Lower lobe of right lung (tissue), 2 donors: ENCODE measurements at places on chromosomes 4 and X. TPM values are rescaled to one million over a fixed set of nuclear protein-coding genes. Genes with fewer than 3 reads are reported as not detected.

DNA sequence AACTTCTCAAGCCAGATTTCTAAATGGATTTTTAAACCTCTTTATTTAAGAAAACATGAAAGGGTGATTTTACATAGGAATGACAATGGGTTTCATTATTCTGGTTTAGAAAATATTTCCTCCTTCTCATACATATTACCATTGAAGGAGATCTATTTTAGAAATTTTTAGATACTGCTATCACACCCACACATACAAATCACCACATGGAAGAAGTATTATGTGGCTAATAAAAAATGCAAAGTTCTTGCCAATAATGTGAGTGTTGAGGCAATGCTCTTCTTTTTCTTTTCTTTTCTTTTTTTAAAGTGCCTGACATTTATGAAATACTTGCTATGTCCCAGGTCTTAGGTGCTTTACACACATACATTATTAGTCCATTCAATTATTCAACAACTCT is 6.8 kb downstream of the STAP1 start:
- no peak overlapping the region for H3K27ac ChIP-seq
- no peak for DNase-seq
- no peaks in the 10 kb centered on the region for H3K27me3 ChIP-seq
- no peak overlapping the region for H3K4me3 ChIP-seq
- H3K36me3 ChIP-seq, result no peaks in the 10 kb centered on the region
- H3K4me1 ChIP-seq, result no peaks in the 10 kb centered on the region

DNA sequence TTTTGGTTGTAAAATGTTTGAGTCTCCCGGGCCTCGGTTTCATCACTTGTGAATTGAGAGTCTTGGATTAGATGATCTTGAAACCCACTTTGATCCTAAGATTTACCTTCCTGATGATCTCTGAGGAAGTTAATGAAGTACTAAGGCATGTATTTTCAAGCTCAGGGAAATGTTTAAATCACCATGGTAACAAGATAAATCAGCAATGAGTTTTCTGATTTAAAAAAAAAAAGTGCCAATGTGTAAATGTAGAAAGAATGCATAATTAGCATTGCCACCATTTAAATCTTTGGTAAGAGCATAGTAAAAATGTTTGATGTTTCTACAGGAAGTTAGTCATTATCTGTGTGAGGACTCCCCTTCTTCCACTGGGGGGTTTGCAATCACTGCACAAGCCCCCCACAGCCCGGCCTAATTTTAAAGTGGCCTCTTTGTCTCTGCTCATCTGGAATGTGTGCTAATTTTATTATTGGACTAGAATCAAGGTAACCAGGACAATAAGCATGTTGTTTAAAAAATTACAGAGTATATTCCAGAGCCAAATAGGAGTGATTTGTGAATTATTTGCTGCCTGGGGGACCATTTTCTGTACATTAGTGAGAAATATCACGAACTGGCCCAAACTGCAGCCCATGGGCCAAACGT is 93.6 kb downstream of the SLC34A2 start:
- no peak for DNase-seq
- H3K27ac ChIP-seq, result no peak overlapping the region
- no peaks in the 10 kb centered on the region for H3K4me1 ChIP-seq
- H3K36me3 ChIP-seq, result peaks cover 25% of the 10 kb centered on the region
- no peak overlapping the region for H3K4me3 ChIP-seq

DNA sequence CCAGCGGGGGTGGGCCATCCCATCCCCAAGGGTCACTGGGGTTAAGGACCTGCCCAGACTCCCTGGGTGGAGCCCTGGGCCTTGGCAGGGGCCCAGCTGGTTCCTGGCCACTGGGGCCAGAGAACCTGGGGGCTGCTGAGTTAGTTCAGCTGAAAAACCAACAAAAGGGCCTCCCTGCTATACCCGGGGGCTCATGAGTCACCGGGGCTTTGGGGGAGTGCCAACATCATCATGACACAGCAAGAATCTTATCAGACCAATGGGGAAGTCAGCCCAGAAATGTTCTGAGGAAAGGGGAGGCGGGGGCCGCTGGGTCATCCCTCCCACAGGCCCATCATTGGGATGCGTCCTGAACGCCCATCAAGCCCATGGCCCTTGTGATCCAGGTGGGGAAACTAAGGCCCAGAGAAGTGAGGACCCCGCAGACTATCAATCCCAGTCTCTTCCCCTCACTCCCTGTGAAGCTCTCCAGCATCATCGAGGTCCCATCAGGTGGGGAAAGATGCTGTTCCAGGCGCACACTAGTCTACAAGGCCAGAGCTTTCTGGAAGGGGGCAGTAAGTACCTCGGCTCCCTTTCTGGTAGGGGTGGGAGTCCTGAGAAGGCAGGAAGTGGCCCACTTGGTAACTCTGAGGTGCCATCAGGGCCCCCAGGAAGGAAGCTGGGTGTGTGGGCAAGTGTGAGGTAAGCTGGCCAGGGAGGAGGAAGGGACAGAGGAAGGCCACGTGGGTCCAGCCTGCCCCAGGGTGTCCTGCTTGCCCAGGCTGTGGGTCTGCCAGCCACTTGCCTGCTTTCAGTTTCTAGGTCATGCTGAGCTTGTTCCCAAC is 4.5 kb downstream of the G6PD start:
- H3K4me3 ChIP-seq, result peak overlapping the region; percentile 14
- H3K4me1 ChIP-seq, result peaks cover 39% of the 10 kb centered on the region

DNA sequence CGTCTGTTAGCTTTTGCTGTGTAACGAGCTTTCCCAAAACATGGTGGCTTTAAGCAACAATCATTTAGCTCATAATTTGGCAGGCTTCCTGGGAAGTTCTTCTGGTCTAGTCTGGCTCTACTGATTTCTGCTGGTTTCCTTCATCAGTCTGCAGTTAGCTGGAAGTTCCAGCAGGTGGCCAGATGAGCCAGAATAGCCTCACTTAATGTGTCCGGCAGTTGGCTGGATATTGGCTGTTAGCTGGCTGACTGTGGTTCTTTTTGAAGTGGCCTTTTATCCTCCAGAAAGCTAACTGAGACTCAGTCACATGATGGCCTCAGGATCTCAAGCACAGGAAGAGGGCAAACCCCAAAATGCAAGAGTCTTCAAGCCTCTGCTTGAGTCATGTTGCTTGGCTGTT is 34.9 kb downstream of the FTHL17 start:
- no peak overlapping the region for H3K27ac ChIP-seq
- no peaks in the 10 kb centered on the region for H3K36me3 ChIP-seq
- H3K27me3 ChIP-seq, result no peaks in the 10 kb centered on the region
- H3K4me1 ChIP-seq, result no peaks in the 10 kb centered on the region
- peak; percentile 43 for DNase-seq

DNA sequence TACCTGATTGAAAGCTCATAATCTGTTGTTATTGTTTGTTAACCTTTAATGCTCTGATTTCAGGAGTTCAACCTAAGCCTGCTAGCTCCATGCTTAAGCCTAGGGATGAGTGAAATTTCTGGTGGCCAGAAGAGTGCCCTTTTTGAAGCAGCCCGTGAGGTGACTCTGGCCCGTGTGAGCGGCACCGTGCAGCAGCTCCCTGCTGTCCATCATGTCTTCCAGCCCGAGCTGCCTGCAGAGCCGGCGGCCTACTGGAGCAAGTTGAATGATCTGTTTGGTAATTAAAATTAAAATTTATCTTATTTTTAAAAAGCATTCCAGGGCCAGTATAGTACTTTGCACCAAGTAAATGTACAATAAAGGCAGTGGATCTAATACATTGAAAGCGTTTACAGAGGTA is 37.1 kb upstream of the MSANTD1 start:
- H3K27ac ChIP-seq, result no peak overlapping the region
- H3K36me3 ChIP-seq, result peaks cover 96% of the 10 kb centered on the region
- peaks cover 16% of the 10 kb centered on the region for H3K4me1 ChIP-seq
- DNase-seq, result no peak

DNA sequence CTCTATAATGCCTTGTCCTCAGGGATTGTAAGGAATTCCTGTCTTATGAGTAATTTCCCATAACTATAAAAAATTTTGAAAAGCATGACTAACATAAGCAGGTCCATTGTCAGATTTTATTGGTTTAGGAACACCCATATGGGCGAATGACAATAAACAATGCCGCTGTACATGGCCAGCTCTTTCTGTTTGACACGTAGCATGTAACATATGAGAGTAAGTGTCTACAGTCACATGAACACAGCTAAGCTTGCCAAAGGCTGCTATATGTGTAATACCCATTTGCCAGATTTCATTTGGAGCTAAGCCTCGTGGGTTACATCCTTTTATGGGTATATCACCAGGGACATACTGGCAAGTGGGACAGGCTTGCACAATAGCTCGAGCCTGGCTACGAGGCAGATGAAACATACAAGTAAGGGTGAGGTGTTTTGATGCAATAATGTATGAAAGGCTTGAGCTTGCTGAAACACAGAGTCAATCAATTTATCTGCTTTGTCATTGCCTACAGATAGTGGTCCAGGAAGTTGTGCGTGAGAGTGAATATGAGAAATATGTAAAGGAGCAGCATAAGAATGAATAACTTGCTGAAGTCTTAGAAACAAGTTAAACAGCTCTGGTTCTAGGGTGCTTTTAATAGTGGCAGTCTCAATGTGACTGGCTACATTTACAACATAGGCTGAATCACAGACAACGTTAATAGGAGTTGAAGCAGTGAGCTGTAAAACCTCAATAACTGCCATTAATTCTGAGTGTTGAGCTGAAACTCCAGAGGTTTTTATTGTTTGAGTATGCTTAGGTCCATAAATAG is 67.4 kb upstream of the UGT2B10 start:
- no peaks in the 10 kb centered on the region for H3K4me1 ChIP-seq
- no peaks in the 10 kb centered on the region for H3K27me3 ChIP-seq
- H3K4me3 ChIP-seq, result no peak overlapping the region

- H3K27me3 ChIP-seq, result no peaks in the 10 kb centered on the region
- H3K4me1 ChIP-seq, result no peaks in the 10 kb centered on the region
- no peak overlapping the region for H3K27ac ChIP-seq
- no peak overlapping the region for H3K4me3 ChIP-seq
- no peak for DNase-seq
Measured at GRCh38 chr4:77581724-77582123, 23.9 kb upstream of the CXCL13 start.

FGFR3 gene
- 34.2 TPM for total RNA-seq

GLOD5 gene
- 0.95 TPM for total RNA-seq

PCDH10 gene
- 0.71 TPM for total RNA-seq

USP51 gene
- total RNA-seq, result 4.2 TPM
